ENCODE measurements at places on chromosomes 12 and 14. TPM values are rescaled to one million over a fixed set of nuclear protein-coding genes. Genes with fewer than 3 reads are reported as not detected.

GRCh38 chr12:132462788-132463187 is 27.2 kb upstream of the FBRSL1 start:
- no peak for DNase-seq

GRCh38 chr12:47835831-47836155 is 16.1 kb upstream of the HDAC7 start:
- peak; percentile 85 for DNase-seq

Gene PMCH
- total RNA-seq: not detected

Gene CLEC7A
- total RNA-seq: not detected

DNA sequence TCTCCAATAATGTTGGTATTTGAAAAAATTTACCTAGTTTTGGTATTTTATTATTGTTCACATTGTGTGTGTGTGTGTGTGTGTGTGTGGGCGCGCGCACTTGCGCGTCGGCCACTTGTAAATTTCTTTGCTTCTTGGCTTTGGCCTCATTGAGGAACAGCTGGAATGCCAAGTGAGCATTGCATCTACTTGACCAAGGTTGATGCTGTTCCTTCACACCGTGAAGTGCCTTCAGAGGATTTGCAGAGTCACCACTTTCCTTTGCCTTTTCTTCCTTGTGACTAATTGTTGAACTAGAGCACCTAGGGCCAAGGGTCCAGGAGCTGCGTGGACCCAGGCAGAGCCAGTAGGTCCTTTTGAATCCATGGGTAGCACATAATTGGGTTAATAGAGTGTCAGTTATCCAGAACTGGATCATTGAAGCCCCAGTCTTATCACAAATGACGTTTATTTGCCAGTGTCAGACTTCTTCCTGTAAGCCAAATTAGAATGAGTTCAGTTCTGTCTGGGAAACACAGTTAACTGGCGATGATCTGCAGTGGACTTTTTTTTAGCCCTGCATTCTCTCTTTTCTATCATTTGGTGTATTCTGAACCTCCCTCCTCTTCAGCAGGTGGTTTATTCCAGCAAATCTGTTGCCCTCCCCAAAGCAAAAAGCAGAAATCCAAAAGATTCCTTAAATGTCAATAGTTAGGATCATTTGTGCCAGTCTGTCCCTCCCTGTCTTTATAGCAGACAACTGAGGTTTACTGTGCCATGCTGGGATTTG is 2.6 kb downstream of the PPP2R5C start:
- no peak for DNase-seq

- no peak for DNase-seq
These were observed 2.6 kb downstream of the GDF11 start for GRCh38 chr12:55745361-55746173.

DNA sequence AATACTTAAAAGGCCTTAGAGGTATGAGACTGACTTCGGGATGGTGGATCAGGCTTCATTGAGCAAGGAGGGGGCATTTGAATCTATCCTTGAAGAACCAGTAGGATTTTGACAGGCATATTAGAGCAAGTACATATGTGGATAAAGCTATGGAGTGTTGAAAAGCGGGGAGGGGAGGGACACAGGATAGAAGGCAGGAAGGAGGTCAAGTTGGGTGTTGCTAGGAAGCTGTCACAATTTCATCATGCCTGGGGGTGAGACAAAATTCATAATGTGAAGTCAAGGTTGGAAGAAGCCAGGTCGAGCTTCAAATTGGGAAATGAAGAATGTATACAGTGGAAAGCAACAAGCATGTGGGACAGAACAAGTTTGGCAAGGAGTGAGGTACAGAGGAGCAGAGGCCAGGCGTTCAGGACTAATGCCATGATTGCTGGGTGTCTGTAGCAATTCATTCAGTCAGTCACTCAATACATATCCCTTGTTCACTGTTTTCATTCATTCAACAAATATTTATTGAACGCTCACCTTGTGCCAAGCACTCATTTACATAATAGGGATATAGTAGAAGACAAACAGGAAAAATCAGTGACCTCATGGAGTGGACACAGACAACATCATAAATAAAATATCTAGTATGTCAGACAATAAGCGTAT is 58.3 kb upstream of the LTA4H start:
- DNase-seq: no peak

- no peak for DNase-seq
These were observed 49.6 kb downstream of the NT5DC3 start for GRCh38 chr12:103791350-103791920.

Gene PZP
- not detected for total RNA-seq

Gene IRAK4
- 10.6 TPM for total RNA-seq

Gene ZC2HC1C
- 0.90 TPM for total RNA-seq

DNA sequence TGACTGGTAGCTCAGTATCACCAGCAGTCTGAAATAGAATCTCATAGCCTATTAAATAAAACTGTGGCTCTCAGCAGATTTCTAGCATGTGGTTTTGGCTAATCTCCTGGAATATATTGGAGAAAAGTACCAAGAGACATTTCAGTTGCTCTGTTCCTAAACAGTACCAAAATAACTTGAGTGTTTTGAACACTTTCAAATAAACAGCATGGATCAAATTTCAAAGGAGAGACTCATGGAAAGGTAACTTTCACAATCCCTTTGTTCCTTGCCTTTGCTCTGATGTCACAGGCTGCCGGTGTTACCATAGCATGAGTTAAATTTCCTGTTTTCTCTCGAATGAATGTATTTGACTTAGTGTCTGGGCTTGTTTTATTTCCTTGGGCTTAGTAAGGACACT is 3.4 kb downstream of the ARG2 start:
- DNase-seq: peak; percentile 99

Data from bronchial epithelial cell (primary cell).